ENCODE measurements at places on chromosomes 2 and 18.
A peak's percentile ranks its signal among the peaks of the same experiment; 100 is the strongest.

DNA sequence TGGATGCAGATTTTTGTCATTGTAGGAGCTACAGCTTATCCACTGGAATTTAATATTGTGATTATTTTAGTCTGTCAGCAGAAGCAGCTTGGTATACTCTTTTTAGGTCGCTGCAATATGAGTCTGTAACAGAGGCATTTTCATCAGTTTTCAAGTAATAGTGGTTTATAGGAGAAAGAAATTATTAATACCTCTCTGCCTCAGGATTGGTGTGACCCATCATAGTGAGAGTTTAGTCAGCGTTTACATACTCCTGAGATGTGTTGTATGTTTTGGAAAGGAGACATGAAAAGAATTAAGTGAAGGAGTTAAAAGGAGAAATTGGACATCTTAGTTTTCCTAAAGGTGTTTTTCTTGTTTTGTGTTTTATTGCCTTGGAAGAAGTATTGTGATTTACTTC is 189.8 kb downstream of the GULP1 start:
- no peak for DNase-seq

DNA sequence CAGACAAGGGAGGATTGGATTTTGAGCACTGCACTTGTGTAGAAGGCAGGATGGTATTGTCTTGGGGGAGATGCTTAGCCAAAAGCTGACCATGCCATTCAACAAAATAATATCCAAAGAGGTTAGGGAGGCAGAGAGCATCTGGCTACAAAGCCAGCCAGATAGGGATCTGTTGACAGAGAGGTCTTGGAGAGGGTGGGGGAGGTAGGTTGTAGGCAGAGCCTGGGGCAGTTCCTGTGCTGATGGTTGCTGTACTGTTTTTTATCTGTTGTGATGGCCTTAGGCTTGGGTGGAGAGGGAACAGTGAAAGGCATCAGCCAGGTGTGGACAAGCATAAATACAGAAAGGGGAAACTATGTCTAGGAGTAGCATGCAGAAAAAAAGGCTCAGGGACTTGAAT is 100.9 kb downstream of the AQP4 start:
- no peak for DNase-seq

DNA sequence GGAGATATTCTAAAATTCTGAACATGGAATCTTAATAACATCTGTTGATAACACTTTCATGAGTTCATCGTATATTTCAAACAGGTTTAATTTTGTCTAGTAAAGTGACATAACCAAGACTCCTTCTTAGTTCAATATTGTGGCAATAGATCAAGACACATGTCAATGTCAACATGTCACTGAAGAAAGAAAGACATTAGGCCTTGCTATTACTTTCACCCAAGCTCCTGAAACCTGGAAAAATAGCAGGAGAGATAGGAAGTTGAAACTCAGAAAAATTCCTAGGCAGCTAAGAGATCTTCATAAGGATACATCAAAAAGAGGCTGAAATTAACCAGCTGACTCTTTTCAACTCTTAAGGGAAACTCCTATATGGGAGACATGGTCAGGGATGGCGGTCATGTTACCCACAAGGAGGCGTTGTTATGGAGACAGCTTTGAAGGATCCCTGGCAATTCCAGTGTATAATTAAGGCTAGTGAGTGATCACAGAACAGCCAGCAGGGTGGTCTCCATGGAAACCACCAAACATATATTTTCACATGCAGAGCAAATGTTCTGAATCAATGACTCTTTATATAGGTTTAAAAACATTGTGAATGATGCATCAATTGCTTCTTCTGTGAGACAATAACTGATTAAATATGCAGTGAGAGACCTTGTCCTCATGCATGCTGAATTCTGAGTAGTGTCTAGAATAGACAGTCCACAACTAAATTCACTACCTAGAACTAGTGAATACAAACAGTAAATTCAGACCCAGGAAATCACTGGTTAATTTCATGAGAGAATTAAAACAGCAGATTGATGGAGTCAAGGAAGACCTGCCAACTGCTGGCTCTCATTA is 115.3 kb upstream of the RIOK3 start:
- DNase-seq = no peak

DNA sequence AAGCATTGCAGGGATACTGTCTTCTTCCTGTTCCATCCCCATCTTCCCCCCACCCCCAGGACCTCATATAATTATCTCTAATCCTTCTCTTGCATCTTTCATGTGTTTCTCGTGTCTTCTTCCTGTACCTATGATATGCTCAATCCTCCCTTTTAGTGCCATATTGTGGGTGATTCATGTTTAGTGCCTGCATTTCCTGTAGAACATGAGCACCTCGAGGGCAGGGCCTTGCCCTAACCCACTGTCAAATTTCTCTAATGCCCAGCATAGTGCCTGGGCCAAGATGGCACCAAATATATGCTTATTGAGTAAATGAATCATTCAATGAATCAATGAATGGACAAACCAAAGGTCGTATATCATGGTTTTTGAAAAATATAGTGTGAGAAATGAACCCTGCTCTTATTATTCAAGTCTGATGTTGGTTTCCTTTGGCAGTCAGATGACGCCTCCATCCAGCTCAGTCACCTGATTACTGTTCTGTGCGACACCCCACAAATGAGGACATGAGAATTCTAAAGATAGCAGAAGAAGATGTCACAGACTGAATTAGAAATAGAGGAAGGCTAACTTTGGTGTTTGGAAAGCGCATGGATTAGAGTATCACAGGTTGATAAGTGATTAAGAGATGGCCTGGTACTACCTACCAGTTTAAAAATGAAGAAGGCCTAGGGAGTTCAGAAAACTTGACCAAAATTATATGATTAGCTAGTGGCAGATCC is 278.4 kb downstream of the PRKCE start:
- no peak for DNase-seq

DNA sequence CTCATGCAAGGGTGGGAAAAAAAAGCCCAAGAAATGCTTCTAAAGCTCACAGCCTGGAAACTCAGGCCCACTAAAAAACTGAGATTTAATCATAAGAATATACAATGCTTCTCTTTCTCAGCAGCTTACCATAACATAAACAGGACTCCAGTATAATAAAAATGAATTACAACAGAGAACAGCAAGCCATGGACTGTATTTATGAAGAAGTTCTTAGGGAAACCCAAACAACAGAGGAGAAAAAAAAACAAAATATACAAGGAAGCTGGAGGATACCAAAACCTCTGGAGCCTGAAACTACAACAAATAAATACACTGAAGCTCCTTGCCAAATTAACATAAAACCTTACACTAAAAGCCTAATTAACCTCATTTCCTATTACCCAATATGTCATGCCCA is 187.8 kb downstream of the RDH14 start:
- no peak for DNase-seq

DNA sequence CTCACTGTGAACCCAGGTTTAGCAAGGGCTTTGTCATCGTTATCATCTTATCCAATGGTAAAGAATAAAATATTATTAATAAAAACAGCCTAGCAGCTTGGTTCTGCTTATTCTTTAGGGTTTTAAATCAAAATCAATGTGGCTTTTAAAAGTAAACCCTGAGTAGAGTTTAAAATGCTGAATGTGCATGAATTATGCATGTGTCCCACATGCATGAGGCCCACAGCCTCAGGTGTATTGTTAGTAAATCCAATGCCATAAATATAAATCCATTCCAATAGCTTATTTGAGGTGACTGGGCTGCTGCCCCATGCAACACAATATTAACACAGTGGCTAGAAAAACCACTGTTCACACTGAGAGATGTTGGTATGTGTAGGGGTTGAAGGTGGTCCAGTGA is 254.1 kb downstream of the HNMT start:
- DNase-seq = no peak

DNA sequence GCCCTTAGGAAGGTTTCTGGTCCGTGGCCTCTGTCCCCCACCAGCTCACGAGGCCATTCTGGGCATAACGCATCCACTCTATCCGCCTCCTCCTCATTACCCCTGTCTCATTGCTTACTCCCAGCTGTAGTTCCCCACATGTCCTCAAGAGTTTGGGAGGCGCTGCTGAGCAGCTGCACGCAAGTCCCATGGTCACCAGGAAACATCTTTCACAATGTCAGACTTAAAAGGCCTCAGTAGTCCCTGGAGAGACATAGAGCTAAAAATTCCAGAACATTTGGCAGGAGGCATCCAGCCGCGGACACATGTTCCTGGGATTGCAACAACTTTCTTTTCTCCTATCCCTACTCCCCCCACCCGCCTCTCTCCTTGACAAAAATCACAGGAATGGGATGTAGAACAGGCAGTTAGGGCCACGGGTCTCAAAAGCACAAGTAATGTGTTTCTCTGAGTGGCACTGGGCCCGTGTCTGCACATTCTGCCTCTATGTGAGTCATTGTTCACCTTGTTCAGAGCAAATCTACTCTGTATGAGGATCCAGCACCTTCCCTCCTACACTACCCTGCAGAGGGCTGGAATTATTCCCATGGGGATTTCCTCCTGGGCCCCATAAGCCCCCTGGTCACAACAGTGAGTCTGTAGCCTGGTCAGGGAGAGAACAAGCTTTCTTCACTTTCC is 8.1 kb downstream of the LBH start:
- DNase-seq = peak; percentile 72

DNA sequence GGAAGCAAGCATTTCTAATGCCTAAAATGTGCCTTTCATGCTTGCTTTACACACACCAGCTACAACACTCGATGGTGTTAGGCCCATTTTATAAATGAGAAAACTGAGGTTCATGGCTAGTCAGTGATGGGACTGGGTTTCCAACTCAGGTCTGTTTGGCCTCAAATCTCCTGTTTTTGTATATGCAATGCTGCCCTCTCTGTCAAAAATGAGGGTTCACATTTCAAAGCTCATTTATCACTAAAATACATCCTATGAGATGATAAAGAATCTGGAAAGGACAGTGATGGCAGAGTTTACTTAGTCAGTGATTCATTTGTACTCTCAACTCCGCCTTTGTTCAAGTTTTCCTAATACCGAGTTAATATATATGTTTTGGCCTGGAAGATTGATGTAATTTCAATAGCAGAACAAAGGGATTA is 92.3 kb downstream of the KCTD1 start:
- DNase-seq = peak; percentile 8

DNA sequence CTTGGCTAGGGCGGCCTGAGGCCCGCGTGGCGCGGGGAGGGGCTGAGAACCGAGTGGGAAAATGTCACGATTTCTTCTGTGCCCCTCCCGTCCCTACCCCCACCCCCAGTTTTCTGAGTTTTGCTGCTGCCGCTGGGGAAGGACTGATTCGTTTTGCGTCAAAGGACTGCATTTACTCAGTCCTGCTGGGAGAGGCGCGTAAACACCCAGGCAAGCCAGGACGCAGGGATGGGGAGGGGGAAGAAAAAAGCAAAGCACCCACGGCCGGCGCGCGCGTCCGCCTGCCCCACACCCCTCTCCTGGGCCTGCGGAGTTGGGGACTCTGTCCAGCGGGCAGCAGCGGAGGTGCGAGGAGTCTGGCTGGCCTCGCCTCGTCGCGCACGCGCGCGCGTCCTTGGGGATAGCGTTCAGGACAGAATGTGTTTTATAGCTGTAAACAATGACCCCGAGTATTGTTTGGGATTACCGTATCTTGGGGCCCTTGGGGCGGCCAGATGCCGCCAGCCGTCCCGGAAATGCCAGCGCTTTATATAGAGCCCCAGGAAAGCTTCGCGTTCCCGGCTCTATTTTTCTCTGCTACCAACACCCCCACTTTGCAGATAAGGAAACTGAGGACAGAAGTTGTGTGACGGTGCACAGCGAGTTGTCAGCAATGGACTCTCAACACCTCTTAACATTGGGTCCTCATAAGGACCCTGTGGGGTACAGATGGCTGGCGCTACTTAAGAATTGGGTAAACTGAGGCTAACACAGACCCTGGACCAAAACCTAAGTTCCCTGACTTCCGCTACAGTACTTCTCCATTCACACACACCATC is 1.7 kb upstream of the FOSL2 start:
- peak; percentile 50 for DNase-seq

GRCh38 chr2:4427083-4427482 is 723.7 kb downstream of the DCDC2C start:
- no peak for DNase-seq

- no peak for DNase-seq
Measured at GRCh38 chr2:239433777-239434403, 33.1 kb upstream of the HDAC4 start.

DNA sequence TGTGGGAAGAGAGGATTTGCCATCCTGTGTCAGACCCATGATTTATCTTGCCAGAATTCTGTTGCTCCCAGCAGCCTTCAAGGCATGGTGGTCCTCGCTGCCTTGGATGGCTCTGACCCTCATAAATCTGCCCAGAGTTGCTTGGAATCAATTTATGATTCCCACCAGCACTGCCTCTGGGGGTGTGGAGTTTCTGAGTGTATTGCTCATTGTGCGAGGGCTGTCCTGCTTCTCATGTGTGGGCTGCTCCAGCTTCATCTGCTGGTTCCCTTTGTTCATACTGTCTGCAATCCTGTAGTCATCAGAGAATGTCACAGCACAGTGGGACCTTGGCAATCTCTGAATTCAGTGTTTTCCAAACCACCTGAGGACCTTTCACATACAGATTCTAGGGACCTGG is 139.8 kb downstream of the CLIP4 start:
- no peak for DNase-seq

- no peak for DNase-seq
Measured at GRCh38 chr18:49648326-49648725, 86.5 kb downstream of the LIPG start.

DNA sequence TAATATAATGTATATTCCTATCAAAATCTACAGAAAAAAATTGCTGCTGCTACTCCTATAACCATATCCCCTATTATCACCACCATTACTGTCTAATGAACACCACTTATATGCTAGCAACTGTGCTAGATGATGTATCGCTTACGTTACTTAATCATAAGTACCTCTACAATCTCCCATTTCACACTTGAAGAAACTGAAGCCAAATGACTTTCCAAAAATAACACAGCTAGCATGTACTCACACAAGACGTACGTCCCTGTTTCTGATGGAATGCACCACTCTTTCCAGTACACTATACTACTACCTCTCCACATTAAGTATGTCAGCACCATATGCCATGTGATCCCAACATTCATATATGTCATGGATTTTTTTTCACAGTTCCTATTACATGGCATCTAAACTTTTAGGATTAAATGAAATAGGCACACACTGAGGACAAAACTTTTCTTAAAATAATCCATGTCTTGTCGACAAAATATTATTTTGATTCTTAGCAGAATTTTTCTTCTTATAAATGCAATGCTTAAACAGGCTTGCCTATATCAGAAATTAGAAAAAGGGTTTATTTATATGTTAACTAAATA is 112.8 kb downstream of the NBAS start:
- no peak for DNase-seq

DNA sequence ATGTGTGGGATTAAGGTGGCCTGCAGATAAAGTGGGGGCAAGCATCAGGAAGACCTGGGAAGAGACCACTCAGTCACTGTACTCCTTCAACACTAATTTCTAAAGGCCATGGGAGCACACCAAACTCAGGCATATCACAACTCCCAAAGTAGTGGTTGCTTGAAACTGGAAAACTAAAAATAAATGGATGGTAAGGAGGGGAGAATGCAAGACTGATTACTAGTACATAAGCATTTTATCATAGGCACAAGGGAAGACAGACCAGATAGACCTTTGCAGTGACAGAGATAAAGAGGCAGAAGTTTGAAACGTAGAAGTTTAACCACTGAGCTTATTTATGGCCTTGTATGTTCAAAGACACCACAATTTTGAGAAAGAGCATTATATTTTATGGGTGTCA is 1098.1 kb upstream of the CELF4 start:
- DNase-seq = no peak

- no peak for DNase-seq
Measured at GRCh38 chr2:155633060-155633839, 699.3 kb downstream of the NR4A2 start.

GRCh38 chr18:74217476-74218143 is 69.3 kb downstream of the TIMM21 start:
- DNase-seq = no peak
